ENCODE measurements at places on chromosomes 2 and 18. TPM values are rescaled to one million over a fixed set of nuclear protein-coding genes. Genes with fewer than 3 reads are reported as not detected.

Gene PDCD1
- 0.59 TPM for polyA plus RNA-seq

- no peak for DNase-seq
Observed at GRCh38 chr2:157106950-157107349, 150.6 kb upstream of the GALNT5 start.

Gene MROH2A
- 0.22 TPM for polyA plus RNA-seq

- no peak for DNase-seq
Observed at GRCh38 chr2:132593171-132593570, 76.8 kb downstream of the LYPD1 start.

DNA sequence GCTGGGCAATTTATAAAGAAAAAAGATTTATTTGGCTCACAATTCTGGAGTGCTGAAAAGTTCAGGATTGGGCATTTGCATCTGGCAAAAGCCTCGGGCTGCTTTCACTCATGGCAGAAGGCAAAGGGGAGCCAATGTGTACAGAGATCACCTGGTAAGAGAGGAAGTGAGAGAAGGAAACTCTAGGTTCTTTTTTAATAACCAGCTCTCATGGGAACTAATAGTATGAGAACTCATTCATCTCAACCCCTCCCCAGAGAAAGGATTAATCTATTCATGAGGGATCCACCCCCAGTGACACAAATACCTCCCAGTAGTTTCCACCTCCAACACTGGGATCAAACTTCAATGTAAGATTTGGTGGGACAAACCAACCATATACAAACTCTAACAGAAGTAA lies 129.0 kb downstream of the EVA1A start:
- no peak for DNase-seq

DNA sequence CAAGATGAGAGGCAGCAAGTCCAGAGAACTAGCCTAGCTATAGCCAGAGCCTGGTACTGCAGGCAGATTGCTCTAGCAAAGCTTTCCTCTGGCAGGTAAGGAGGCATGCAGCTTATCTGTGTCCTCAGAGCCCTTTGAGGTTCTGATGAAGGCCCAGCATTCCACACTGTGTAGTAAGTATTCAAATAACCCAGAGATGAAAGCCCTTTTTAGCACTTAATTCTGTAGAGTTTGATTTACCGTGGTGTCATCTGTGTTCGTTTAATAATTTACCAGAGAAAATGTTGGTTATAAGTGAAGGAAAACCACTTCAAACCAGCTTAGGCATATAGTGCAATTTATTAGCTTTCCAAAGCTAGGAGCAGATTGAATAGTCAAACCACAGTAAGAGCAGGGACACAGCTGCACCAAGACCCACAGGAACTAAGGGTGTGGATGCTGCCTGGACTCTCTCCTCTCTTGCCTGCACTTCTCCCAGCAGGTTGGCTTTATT lies 226.6 kb downstream of the BABAM2 start:
- peak; percentile 22 for DNase-seq

DNA sequence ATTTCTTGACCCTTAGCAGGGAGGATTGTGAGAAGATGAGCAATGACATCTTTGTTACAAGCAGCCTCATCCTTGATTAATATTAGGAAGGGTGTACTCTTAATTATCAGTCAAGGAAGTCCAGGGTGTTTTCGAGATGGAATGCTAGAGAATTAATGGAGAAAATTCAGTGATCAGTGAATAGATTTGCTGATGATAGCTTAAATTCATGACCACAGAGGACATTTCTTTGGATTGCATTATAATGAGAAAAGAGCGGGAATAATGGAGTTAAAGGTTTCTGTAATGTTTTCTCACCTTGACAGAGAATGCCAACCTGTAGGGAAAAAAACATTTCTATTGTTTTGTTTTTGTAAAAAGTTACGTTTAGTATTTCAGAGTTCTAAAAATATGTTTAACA lies 249.9 kb downstream of the LTBP1 start:
- no peak for DNase-seq

All from renal pelvis (tissue), 12 donors.